ENCODE measurements at places on chromosomes 6 and 20. TPM values are rescaled to one million over a fixed set of nuclear protein-coding genes. Genes with fewer than 3 reads are reported as not detected.

TREM1 gene
- not detected for total RNA-seq

- ATAC-seq = no peak
Measured at GRCh38 chr6:137206577-137206976, 12.6 kb downstream of the IFNGR1 start.

KIF25 gene
- total RNA-seq = not detected

- ATAC-seq = no peak
Measured at GRCh38 chr6:42402184-42402583, 49.5 kb downstream of the TRERF1 start.

NRSN2 gene
- 51.6 TPM for total RNA-seq

DNA sequence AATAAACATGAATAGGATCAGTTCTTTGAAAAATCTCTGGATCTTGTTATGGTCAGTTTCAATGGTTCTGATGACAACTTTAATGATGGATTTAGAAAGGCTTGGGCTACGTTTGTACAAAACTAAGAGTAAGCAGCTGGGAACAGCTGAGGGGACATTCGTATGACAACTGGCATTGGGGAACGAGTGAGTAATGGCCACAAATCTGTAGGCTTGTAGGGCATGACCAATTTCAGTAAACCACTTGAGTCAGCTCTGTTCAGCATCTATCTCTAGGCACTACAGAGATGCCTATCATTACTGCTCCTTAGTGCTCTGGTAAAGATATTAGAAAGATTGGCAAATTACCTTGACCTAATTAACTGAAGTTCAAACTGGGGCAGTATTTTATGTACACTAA lies 1375.6 kb downstream of the EPHA7 start:
- ATAC-seq = no peak

ESR1 gene
- total RNA-seq = 2.3 TPM

SOBP gene
- 16.2 TPM for total RNA-seq

All from gastroesophageal sphincter (tissue), 4 donors.